Stimulated activated CD4-positive, alpha-beta T cell treated with anti-CD3 and anti-CD28 coated beads, Interleukin-4, amount 100 ng/mL, for 24 hours (primary cell): ENCODE measurements at places on chromosomes 3 and 15.
A peak's percentile ranks its signal among the peaks of the same experiment; 100 is the strongest.

- DNase-seq, result no peak
Observed at GRCh38 chr3:176879710-176880109, 317.6 kb downstream of the TBL1XR1 start.

DNA sequence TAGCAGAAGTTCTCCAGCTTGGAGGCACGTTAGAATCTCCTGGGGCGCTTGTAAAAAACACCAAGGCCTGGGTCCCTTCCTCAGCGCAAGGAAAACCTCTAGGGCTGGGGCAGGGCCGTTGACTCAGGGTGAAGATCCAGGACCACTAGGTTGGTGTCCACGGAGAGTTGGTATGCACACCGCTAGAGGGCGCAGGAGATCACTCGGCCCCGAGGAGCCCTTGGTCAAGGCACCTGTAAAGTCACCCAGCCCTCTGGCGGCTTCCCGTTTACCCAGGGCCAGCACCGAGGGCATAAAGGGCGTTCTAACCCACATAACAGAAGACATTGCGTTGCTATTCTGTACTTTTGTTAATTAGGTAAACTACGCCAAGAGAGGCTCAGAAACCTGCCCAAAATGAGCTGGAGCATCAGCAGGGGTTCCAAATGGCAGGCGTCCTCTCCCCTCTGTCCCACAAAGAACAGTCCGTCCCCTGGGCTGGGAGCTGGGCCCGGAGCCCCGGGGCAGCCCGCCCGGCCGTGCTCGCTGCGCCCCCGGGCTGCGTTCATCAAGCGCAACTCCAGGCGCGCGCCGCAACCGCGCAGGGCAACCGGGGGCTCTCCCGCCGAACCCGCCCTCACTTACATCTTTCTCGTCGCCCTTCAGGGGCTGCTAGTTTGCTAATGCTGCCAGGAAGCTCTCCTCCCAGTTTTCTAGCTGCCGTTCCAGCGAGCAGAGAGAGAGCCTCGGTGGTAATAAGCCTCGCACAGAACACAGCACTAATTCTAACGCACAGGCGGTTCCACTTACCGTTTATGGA, 332.1 kb downstream of the ARRDC4 start:
- DNase-seq, result peak; percentile 18

- DNase-seq, result no peak
Observed at GRCh38 chr3:14145236-14145635, 20.4 kb downstream of the TMEM43 start.

DNA sequence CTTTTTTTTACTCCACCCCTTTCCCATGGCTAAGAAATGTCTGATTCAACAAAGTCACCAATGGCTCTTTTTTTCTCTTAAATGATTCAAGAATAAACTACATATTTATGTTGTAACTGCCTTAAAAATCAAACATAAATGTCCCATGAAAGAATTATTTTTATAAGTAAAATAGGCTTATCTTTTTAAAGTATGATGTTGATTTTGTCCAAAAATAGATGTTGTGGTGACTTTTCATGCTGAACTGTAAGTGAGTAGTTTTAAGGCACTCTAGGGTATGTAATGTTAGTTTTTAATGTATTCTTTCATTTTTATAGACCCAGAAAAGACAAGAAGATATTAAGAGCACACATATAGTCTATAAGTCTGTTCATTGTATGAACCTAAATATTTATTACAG, 594.9 kb downstream of the NLGN1 start:
- no peak for DNase-seq

GRCh38 chr15:31344823-31345605, 18.4 kb downstream of the KLF13 start:
- DNase-seq, result peak; percentile 48

DNA sequence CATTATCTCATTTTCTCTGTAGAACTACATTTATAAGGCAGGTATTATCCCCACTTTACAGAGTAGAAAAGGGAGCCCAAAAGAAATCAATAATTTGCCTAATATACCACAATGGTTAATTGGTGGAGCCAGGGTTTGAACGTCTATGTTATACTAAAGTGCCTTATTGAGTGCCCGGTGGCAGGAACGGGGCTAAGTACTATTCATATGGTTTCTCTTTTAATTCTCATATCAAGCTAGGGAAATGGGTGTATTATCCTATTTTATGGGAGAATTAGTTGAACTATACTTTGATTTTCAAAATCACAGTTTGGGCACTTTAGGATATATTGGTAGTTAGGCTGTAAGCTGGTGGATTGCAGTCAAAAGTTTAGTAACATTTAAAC, 1.5 kb downstream of the CEP97 start:
- no peak for DNase-seq

DNA sequence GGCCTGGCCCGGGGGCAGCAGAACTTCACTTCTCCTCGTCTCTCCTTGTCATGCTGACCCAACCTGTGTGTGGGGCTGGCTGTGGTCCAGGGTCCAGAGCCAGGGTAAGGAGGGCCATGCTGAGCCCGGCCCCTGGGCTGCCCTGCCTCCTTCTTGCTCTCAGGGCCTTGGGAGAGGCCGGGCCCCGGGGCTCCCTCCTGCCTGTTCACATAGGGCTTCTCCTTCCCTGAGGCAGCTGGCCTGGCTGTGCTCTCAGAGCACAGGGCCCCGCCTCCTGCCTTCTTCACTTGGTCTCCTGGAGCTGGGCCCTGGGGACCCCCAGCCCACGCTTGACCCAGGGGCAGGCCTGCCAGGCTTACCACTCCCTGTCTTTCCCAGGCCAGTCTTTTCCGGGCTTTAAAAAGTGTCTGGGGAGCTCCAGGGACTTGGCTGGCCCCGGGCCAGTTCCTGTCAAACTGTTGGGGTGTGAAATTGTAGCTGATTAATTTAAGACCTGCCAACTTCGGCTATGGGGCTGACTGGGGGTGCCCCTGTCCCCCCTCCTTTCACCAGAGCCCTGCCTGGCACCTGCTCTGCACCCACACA, 11.8 kb downstream of the PLXNA1 start:
- no peak for DNase-seq

- DNase-seq, result no peak
Observed at GRCh38 chr3:65944252-65944651, 94.5 kb downstream of the MAGI1 start.

DNA sequence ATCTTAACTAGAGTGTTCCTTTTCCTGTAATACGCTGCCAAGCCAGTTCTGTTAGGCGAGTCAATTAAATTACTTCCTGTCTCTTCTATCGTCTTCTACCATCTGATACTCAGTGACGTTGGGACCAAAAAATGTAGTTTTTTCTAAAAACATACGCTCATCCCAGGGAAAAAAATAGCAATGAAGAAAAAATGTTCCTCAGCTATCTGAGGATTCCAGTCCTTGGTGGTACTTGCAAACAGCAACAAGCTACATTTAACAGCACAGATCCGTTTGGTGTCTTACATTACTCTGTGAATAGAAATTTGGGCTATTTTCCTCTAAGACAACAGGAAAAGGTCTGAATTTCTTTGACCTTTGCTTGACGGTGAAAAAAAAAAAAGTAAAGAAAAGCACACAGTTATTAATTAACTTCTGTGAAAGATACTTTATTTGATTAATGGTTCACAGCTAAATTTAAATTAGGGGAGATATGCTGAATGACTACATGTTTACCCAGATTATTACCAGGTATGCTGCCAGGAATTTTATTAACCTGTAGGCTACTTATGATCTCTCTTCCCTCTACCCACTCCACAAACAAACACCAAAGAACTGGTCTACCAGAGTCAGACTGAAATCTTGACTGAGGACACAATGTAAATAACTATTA, 254.4 kb upstream of the ZPLD1 start:
- DNase-seq, result no peak

DNA sequence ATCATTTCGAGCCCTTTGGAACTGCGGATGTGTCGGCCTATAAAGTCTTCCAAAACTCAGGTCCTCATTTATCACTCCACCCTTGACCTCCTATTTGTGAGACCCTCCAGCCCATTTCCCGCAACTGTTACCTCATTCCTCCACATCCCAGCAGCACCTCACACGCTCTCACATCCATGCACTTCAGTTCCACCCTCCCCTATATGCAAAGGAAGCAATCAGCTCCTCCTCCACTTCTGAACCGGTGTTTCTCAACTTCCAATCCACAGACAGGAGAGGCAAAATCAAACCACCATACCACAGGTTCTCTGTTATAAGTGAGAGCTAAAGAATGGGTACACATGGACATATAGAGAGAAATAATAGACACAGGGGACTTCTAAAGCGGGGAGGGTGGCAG, 36.7 kb upstream of the MECOM start:
- DNase-seq, result no peak

DNA sequence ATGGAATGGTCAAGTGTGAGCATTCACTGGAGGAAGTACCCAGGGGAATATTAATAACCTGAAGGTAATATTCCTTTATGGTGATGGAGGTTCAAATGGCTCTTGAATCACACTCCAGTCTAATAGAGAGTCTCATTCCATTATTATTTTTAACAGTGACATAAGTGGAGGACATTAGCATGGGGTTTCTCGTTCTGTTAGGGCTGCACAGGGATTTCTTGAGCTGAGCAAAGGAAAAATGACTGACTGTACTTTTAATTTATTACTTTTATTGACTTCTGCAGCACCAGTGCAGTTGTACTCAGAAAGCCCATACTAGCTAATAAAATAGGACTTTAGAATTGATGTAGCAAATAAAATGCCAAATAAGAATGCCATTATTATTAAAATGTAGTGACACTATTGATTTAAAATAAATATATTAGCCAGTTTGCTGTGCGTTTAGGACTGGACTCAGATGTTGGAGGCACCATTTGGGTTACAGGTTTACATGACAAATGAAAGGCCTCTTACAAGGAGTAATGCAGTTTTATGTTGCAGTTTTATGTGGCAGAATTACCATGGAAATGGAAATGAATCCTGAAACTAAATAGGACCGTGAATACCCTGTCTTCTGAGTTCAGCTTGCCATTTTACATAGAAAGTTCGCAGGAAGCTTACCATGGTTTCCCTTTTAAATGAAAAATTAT, 705.1 kb upstream of the GRM7 start:
- no peak for DNase-seq

- DNase-seq, result no peak
Observed at GRCh38 chr3:151169262-151169947, 33.6 kb downstream of the GPR171 start.

GRCh38 chr3:133675631-133676335, 14.0 kb upstream of the TOPBP1 start:
- no peak for DNase-seq

DNA sequence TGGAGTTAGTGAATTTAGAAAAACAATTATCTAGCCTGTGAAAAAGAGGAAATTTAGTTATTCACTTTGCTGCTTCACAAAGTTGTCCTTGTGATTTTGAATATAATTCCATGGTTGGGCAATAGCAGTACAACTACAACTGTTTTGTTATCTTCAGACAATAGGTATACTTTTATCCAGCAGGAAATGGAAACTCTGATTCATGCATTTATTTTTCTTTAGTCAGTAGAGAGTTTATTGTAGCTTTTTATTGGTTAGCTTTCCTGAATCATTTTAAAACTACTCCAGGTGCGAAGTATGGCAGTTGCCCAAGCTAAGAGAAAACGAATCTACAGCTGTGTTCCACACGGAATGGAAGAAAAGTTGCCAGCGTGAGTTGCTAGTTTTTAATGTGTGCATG, 80.3 kb downstream of the TM4SF4 start:
- DNase-seq, result no peak

GRCh38 chr15:66132251-66132816, 121.2 kb downstream of the MEGF11 start:
- no peak for DNase-seq

- DNase-seq, result no peak
Observed at GRCh38 chr3:149462581-149463011, 11.9 kb upstream of the TM4SF4 start.

DNA sequence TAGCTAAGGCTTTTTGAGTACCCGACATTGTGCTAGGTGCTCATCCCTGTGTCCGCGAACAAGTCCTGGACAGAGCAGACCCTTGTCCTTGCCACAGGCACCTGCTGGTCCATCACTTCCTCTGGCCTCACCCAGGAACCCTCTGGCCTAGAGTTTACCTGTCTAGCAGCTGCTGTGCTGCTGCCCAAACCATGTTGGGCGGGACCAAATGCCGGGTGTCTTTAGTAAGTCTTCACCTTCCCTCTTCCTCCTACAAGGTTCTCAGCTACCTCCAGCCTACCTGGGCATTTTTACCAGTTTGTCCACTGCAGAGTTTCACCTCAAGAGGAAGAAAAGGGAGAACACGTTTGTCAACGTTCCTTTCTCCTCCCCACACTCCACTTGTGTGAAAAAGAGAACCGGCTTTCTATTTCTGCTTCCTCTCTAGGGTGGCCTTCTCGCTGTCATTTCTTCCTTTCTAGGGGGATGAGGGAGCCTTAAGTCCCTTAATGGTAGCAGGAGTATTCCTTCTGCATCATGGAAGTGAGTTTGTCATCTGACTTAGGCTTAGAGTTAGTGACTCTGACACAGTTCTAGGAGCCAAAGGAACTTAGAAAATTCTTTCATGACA, 80.4 kb upstream of the GCNT3 start:
- no peak for DNase-seq

DNA sequence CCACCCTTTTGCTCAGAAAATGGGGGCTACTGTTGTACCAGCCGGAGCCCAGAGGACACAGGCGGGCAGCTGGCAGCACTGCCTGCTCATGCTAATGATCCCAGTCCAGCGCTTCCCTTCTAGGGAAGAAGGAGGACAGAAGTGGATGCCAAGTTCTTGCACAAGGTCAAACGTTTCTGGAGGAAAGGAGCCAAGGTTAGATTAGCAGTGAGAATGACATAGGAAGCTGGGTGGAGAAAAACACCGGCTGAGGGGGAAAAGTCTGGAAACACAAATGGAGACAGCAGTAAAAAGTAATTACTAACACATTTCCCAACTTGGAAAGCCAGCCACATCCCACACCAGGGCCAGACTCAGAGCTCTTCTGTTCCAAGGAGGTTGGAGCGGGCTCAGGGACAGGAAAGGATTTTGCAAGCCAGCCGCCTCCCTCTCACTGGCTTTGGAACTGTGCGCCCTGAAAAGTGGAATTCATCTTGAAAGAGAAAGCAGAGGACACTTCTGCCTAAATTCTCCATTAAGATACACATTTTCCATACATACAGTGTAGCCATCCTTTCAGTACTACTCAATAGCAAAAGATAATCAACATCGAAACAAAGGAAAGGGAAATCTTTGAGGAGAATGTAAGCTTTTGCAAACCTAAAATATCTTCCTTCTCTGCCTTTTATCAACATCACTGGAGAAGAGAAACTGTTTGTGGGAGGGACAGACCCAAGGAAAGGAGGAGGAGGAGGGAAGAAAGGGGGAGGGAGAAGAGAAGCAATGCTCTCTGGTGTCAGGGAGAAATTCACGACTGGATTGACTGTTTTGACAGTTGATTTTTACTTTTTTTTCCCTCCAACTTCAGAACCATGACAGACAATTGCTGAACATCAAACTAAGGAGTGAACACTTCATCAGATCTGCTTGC, 133.6 kb downstream of the CD47 start:
- DNase-seq, result no peak

DNA sequence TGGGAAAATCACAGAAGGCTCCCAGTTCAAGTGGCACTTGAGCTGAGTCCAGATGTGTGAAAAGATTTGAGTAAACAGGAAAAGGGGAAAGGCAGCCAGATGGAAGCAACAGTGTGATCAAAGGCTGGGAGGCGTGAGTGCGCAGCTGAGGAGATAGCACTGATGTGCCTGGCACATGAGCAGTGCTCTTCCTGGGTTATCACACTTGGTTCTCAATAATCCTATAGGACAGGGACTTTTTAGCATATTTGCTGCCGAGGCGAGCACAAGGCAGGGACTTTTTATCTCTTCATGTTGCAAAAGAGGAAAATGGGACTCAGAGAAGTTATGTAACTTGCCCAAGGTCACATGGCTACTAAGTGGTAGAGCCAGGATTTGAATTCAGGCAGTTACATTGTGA, 39.6 kb downstream of the CORO2B start:
- DNase-seq, result no peak

GRCh38 chr15:77138167-77138522, 67.2 kb upstream of the TSPAN3 start:
- no peak for DNase-seq

GRCh38 chr3:139718415-139718814, 40.6 kb upstream of the NMNAT3 start:
- no peak for DNase-seq
